ENCODE measurements at places on chromosomes 16 and 17.

- DNase-seq: no peak
These were observed 3.7 kb downstream of the KLHDC4 start for GRCh38 chr16:87762071-87762571.

GRCh38 chr16:81554979-81555378 is 110.4 kb downstream of the CMIP start:
- DNase-seq: no peak

DNA sequence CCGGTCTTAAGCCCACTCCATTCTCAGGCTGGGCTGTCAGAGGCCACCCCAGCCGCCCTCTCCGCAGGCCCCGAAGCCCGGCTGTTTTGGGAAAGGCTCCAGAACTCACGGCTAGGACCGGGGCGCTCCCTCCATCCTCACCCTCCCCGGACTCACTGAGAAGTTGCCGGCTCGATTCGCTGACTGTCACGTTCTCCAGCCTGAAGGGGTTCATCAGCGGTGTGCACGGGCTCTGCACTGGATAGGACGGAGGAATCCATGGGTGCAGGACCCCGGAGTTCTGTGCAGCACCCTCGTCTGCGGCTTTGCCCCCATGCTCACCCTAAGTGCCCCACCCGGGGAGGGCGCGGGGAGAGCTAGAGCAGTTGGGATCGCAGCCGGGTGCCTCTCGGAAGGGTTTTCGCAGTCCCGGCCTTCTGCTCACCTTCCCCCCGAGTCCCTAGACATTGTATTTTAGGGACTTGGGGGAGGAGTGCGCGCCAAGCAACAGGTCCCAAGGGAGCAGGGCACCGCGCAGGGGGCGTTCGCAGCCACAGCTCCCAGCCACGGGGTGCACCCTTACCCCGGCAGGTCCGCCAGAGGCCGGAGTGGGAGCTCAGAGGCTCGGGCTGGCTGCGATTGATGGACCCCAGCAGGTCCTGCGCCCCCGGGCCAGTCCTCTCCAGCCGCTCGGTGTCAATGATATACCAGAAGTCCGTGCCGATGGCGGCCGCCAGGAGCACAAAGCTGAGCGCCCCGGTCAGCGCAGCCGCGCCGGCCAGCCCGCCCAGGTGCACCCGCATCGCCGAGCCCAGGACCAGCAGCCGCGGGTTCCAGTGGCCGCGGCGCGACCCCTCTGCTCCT is 1.0 kb downstream of the TMEM114 start:
- no peak for DNase-seq

DNA sequence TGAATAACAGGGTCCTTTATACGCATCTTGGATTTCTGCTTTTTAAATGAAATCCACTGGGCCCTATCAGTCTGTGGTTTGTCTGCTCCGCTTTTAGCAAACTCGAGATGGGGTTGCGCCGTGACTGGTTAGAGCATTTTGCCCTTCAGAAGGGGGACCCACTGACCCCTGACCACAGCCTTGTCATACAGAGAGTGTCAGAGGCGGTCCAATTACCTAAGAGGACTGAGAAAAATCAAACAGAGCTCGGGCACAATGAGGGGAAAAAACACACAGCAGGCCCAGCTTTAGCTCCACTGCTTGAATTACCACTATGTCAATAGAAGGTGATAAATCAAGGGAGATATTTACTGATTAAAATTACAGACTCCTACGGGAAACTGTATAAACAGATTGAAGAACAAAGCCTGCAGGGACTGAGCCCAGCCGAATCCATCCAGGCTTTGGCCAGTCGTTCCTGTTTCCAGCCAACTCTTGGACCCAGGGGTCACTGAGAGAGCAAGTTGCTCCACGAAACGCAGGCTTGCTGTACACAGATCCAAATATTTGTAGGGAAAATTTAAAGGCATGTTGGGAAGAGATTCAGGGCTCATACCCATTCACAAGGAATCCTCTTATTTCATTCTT is 131.9 kb upstream of the ZFHX3 start:
- DNase-seq: no peak

- no peak for DNase-seq
These were observed 50.7 kb upstream of the TOB1 start for GRCh38 chr17:50916708-50917417.

DNA sequence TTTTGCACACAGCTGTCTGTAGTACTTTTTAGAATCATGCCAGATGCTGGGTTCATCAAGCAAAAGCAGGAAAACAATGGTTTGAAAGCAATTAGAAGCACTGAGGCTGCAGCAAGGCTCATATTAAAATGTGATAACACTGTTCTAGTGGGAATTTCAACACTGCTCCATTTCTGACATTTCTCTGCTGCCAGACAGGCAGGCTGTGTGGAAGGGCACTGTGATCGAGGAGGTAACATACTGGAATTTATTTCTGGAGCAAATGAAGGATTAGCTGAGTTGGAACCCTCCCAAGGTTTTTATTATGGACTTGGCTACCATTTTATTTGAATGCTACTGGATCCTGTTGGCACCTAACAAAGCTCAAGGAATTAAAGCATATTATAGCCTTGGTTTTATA is 66.9 kb downstream of the SKAP1 start:
- DNase-seq: no peak

DNA sequence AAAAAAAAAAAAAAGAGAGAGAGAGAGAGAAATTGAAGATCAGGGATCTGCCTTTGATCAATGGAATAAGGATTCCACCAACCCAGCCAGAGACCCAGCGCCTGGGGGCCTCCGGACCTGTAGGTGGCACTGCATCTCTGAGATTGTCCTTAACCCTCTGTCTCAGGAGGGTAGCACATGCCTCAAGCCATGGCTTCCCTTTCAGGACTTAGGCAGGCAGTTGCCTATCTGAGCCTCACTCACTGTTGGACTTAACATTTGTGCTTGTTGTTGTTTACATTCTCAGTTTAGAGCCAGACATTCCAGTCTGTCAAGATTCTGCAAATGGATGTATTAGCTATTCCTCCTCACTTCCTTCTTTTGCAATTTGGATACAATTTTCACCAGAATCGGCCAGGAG is 5.1 kb upstream of the SCNN1B start:
- DNase-seq: no peak

- DNase-seq: no peak
These were observed 13.4 kb upstream of the SMIM36 start for GRCh38 chr17:55524440-55525220.

- DNase-seq: no peak
These were observed 74.0 kb downstream of the N4BP1 start for GRCh38 chr16:48535831-48536613.

DNA sequence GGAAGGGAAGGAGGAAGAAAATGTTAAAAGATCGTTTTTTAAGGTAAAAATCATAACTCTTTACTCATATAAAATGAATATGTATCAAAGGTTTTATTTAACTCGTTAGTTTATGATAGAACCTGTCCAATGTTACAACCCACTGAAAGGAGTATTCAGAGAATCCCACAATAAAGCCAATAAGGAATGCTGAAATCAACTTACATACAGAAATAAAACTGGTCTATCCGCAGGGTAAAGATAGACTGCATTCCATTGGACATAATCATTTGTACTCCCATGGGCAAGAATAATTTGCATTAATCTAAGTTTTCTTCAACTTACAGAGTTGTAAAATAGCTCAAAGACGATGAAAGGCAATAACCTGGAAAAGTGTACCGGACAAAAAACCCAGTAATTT is 17.9 kb upstream of the BEAN1 start:
- no peak for DNase-seq

DNA sequence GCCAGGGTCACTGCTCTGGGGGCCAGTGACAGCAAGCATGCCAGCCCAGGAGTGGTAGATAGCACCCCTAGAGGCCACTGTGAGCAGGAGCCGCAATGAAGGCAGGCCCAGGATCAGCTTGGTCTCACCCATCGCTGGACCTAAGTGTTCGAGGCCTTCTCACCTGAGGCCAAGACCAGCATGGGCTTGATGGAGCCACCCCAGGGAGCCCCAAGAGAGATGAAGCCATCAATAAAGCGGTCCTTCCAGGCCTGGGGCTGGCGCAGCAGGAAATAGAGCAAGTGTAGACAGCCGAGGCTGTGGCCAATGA is 1.8 kb downstream of the LCAT start:
- DNase-seq: no peak

GRCh38 chr17:13107676-13108235 is 89.9 kb upstream of the ELAC2 start:
- DNase-seq: no peak

GRCh38 chr17:65930140-65930730 is 261.7 kb downstream of the CEP112 start:
- DNase-seq: no peak

DNA sequence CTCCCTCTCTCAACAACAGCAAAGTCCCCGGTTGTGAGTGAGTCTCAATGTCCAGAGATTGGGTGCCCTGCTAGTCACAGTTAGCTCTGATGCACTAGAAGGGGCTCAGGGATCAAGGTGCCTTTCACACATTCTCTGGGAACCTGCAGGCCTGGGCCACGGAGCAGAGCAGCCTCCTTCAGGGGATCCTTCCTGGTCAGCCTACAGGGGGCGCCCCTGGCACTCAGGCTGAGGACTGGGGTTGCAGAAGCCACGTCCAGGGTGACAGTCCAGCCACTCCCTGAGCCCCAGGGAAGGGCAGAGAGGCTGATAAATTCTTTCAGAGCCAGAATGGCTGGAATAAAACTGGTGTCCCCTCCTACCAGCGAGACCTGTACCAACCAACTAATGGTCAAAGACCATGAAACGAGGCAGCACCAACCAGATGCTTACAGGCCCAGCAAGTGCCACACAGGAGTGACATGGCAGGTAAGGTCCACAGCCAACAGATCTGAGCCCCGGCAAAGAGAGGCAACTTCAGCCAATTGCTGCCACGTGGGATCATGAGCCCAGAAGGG is 43.5 kb downstream of the ST3GAL2 start:
- DNase-seq: no peak

DNA sequence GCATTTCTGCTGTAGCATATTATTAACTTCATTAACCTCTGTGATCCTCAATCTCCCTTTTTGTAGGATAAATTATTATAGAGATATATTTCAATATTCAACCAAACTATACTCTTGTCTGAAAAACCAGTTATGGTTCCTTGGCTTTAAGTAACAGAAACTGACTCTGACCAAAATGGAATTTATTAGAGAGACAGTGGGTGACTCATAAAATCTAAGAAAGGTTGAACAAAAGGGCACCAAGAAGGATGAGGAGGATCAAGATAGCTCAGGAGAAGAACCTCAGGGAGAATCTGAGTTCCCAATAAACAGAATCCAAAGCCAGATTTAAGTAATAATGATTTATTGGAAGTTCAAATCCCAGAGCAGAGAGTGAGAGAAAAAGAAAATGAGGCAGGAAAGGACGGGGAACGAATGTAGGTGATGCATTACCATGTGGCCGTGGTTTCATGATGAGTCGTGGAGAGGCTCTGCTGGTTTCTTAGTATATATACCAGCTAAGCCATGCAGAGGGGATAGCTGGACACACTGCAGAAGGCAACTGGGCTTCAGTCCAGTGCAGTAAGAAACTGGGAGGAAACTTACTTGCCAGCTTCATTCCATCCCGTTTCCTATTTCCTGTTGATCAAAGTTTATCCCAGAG is 151.5 kb upstream of the GOT2 start:
- DNase-seq: no peak

GRCh38 chr17:80270836-80271235 is 10.2 kb downstream of the RNF213 start:
- no peak for DNase-seq

GRCh38 chr17:79991924-79992648 is 43.6 kb downstream of the TBC1D16 start:
- no peak for DNase-seq

- no peak for DNase-seq
These were observed 371.8 kb upstream of the SALL1 start for GRCh38 chr16:51522902-51523301.

DNA sequence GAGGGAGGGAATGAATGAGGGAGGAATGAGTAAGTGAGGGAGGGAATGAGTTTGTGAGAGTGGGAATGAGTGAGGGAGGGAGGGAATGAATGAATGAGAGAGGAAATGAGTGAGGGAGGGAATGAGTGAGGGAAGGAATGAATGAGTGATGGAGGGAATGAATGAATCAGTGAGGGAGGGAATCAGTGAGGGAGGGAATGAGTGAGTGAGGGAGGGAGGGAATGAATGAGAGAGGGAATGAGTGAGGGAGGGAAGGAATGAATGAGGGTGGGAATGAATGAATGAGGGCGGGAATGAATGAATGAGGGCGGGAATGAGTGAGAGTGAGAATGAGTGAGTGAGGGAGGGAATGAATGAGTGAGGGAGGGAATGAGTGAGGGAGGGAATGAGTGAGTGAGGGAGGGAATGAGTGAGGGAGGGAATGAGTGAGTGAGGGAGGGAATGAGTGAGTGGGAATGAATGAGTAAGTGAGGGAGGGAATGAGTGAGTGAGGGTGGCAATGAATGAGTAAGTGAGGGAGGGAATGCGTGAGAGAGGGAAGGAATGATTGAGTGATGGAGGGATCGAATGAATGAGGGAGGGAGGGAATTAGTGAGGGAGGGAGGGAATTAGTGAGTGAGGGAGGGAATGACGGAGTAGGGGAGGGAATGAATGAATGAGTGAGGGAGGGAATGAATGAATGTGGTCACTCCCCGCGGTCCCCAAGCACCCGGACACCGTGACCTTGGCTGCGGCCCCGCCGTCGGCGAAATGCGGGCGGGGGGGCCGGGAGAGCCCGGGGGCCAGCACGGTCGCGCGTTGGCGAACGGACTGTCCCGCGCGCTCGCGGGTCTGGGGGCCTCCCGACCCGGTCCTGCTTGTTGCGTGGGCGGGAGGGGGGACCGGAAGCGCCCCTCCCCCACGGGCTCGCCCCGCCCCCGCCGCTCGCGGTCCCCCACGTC is 1.1 kb upstream of the UBE2I start:
- DNase-seq: no peak

DNA sequence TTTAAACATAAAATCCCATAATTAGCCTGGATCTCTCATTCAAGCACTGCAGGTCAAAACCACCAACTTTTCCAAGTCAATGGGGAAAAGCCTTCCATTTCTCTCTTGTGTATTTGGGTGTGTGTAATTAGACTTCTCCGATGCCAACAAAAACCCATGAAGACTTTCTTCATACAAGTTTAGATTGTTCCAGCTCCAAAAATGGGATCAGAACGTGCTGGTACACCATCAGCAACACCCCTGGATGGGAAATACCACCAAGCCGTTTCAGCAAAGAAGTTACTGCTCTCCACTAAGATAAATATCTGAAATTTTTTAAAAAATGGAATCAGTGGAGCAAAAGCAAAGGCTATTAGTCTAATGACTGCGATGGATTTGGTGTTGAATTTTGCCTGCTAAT is 837.3 kb upstream of the SOX9 start:
- DNase-seq: no peak

- DNase-seq: no peak
These were observed 28.0 kb downstream of the ADGRG5 start for GRCh38 chr16:57570301-57571070.

DNA sequence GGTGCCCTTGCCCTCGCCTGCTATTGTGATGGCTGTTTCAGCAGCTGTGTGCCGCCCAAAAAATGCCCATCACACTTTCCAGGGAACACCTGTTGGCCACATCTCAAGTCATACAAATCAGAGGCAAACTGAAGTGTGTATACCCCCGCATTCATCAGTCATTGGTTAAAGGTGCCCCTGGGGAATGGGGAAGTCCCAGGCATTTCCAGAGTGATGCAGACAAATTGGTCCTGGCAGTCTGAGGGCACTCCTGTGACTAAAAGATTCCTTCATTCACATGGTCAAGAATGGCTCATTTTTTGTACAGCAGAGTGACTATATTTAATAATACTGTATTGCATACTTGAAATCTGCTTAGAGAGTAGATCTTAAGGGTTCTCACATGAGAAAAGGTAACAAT is 102.9 kb upstream of the TMEM97 start:
- DNase-seq: no peak

- peak; percentile 53 for DNase-seq
These were observed 28.0 kb downstream of the CUEDC1 start for GRCh38 chr17:57927048-57927723.

Data from BJ (cell line).